ENCODE measurements at places on chromosomes 5 and 9.

DNA sequence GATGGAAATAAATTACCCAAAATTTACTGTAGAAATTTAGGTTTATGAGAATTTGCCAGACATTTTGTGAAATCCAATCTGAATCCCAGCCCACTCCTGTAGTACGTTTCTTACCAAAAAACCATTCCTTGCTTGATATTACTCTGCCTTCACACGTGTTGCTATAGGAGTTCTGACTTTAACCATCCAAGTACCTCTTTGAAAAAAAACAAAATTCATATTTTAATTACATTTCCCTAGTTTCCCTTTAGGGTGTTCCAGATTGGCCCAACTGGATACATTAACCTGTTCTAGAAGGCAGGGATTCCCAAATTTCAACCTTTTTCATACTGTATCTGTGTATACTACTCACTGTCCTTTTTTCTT is 1.4 kb upstream of the PJA2 start:
- DNase-seq, result no peak

DNA sequence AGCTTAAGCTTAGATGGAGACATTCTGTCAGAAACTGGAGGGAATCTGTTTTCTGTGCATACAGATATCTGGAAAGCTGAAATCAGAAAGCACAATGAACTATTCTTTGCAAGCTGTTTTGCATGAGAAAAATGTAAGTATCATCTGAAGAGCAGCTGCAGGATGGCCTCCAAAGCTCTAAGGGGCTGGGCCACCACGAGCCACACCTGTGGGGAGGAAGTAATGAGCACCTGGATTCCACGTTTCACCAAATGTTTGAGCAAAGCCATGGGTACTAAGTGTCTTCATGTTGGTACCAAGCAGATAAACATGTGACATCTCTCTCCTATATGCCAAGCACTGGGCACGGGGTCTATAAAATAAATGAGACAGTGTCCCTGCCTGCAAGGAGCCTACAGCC is 199.3 kb downstream of the TTLL11 start:
- no peak for DNase-seq

- DNase-seq, result peak; percentile 25
These were observed 21.9 kb upstream of the ISCA1 start for GRCh38 chr9:86304236-86304730.

DNA sequence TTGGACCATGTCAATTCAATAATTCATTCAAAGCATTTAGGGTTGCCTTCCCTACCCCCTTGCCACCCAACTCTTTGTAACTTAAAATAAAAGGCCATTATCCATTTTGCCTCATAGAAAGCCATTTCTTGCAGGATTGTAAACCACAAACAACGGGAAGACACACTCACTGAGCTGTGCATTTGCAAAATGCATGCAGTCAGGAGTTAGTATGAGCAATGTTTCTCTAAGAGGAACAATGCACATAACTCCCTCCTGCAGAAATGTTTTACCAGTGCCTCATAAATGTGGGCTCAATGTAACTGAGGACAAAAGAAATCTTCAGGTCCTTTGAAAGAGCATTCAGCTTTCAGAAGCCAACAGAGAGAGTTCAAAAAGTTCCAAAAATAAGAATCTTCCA is 98.5 kb upstream of the ABCA1 start:
- no peak for DNase-seq

DNA sequence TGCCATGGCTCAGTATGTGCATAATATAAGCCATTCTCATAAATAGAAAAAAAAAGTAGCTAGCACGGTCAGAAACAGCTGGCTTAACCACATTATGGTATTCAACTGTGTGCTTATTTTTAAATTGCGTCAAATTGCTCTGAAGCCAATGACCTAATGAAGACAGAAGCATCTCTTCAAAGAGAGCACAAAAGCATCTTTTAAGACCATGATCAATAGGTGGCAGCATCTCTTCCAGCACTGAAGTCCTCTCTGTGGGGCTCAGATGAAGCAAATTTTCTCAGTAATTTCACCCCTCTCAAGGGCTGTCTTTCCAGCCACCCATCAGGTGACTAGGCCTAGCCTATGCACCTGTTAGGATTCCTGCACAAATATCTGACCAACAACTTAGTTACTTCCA is 251.4 kb downstream of the GLIS3 start:
- DNase-seq, result no peak

- DNase-seq, result no peak
These were observed 25.1 kb downstream of the EHMT1 start for GRCh38 chr9:137643921-137644320.

- no peak for DNase-seq
These were observed 356.9 kb downstream of the CSNK1G3 start for GRCh38 chr5:123868881-123869280.

DNA sequence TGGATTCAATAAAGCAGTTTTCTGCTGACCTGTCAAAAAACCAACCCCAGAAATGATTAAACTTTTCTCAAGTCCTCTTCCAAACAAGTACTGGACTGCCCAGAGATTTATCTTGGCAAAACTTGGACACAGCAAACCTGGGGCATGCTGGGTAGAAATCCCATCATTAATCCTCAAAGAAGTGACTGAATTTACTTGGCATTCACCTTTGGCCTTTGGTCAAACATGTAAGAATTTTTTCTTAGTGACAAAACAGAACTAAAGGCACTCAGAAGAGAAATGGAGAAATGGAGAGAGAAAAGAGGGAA is 248.6 kb upstream of the NREP start:
- DNase-seq, result no peak

DNA sequence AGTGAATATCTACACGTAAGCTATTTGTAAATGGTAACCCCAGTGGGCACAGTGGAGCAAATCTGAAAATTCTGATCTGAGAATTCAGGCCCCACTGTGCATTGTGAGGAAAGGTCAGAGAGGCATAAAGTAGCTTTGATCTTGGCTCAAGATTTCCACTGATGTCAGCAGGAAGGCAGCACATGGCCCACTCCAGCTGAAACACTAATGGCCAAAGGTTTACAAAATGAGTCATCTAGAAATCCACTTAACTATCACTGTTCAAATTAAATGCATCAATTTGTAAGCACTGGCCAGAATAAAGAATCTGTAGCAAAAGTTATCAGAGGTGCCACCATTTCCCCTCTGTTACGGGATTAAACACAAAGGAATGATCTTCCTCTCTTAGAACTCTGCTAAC is 191.6 kb downstream of the C9orf152 start:
- no peak for DNase-seq

DNA sequence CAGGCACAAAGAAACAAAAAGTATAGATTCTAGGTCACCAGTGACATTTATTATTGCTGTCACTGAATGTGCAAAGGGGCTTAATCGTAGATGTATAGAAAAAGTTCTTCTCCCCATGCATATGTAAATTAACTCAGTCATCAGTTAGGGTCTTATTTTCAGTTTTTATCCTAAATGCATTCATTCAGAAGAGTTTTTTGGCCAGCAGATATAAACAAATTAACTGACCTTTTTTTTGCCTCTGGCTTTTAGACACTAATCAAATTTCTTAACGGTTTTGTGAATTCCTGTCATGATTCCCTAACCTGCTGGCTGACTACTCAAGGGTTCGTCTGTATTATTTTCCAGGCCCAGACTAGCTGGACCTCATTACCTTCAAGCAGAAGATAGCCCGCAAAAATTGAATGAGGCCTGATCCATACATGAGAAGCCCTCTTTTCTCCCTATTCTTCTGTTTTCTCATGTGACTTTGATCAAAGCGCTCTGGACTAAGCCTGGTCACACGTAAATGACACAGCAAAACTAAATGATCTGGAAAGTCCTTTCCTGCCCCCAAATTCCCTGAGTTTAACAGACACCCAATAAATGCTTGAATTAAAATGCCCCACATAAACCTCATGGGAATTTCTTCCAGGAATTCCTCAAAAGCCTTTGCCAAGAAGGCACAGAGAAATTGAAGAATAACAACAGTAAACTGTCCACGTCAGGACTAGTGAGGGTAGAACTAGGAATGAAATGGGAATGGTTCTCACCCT is 83.7 kb downstream of the MYO10 start:
- no peak for DNase-seq

DNA sequence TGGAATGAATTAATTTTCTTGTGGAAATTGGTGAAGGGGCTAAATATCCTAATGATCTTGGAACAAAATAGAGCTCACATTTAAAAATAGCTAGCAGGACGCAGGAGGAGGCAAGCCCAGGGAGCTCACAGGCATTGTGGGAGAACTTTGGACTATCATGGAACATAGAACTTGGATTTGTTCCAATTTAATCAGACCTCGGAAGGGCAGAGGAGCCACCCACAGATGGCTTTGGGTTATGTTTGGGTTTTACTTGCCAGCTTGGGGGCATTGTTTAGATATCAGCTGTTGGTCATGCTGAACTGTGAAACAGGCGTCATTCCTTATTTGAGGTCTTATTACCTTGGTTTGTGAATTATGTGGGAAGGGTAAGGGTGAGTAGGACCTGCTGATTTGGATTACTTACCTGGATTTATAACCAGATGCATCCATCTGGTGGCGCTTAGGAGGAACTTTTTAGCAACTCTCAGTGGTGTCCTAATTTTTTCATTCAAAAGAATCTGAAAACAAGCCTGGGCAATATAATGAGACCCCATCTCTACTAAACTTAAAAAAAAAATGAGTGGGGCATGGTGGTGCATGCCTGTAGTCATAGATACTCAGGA is 14.1 kb upstream of the PTGR1 start:
- no peak for DNase-seq

DNA sequence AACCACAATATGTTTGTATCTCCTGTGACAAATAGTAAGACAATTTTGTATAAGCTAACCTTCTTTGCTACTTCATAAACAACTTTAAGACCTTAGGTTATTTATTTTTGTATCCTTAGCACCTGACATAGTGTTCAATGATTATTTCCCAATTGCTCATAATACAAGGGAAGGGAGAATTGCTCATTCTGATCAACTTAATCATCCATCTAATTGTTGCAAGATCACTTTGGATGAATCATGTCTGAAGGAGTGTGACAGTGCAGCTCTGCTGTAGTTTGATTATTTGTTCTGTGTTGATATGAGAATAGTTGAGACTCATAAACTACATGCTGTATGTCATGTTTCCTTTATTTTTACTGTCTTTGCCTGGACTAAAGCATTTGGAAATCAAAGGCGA is 721.3 kb upstream of the SEMA6A start:
- no peak for DNase-seq

DNA sequence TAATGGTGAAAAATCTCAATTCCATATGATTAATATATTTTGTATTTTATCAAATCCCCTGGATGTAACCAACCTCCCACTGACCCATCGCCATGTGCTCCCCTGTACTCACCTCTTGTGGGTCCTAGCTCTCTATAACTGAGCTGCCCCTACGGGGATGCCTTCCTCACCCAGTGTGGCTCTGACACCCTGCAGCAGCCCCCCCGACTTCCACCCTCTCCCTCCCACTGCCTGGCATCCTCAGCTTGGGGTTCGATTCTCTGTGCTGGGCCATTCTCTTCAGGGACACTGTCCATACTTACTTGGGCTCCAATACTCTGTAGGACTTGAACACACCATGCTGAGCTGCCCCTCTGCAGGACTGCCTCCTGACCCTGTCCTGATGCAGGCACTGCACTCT is 87.1 kb downstream of the PJA2 start:
- DNase-seq, result no peak

DNA sequence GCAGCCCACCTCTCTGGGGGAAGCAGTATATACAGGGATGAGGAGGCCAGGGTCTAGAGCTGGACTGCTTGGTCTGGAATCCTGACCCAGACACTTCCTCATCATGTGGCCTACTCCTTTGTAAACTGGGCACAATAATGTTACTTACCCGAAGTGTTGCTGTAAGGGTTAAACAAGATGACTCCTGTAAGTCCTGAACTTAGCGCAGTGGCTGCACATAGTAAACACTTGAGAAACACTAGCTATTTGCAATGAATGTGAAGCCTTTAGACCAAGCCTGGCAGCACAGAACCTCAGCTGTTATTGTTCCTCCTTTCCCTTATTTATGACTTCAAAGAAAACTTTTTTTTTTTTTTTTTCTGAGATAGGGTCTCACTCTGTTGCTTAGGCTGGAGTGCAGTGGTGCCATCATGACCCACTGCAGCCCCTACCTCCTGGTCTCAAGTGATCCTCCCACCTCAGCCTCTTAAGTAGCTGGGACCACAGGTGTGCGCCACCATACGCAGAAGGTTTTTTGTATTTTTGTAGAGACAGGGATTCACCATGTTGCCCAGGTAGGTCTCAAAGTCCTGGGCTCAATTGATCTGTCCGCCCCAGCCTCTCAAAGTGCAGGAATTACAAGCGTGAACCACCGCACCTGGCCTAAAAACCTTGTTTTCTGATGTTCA is 96.2 kb upstream of the IL6ST start:
- DNase-seq, result no peak

DNA sequence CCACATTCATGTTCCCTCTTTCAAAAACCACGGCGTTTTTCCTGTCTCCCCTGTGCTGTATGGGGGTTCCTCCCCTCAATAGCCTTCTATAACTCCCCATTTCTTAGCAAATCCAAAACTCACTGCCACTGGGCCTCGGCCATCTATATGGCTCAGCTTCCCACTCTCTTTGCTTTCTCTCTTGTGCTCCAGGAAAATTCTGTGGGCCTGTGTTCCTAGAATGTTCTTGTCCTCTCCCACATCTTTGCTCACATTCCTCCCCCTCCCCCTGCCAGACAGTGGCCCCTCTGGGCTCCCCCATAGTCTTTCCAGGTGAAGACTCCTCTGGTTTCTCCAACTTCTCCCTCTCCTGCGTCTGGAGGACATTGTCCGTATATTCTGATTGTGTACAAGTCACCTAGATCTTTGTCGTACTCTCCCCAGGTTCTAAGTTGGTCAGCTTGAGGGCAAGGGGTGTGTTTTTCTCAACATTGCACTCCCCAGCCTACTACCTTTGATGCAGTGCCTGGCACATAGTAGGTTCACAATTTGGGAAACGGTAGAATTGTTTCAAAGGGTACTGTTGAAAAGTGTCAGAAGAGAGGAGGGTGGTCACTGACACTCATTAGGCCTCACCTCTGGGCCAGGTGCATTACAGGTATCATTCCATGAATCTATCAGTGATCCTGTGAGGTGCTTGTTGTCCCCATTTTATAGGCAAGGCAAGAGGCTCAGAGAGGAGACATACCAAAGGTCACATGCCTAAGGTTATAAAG is 3.7 kb upstream of the DUSP1 start:
- no peak for DNase-seq

- no peak for DNase-seq
These were observed 212.8 kb downstream of the SLIT3 start for GRCh38 chr5:169088028-169088725.

DNA sequence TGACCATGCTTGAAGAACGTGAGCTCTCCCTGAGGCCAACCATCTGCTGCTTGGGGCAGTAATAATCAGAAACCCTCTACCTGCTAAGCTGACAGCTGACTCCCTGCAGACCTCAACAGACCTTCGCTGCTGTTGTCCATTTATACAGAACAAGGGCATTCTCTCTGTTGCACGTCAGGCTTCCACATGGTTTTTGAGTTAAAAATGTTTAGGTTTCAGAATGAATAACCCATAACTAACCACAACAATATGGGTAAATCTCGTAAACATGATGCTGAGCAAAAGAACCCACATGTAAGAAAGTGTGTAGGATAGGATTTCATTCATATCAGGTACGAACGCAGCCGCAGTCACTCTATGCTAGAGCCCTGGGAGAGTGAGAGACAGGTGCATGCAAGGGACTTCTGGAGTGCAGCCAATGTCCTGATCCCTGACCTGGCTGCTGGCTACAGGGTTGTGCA is 348.5 kb downstream of the MED10 start:
- no peak for DNase-seq

- peak; percentile 1 for DNase-seq
These were observed 917.0 kb downstream of the CDH9 start for GRCh38 chr5:26121338-26121737.

Measured in KBM-7 (cell line).